Activated CD4-positive, alpha-beta memory T cell treated with anti-CD3 and anti-CD28 coated beads for 36 hours (primary cell): ENCODE measurements at places on chromosomes 11 and 22. TPM values are rescaled to one million over a fixed set of nuclear protein-coding genes. Genes with fewer than 3 reads are reported as not detected.

MS4A15 gene
- total RNA-seq = not detected

DRD2 gene
- total RNA-seq = not detected

PTPN5 gene
- total RNA-seq = not detected

DNA sequence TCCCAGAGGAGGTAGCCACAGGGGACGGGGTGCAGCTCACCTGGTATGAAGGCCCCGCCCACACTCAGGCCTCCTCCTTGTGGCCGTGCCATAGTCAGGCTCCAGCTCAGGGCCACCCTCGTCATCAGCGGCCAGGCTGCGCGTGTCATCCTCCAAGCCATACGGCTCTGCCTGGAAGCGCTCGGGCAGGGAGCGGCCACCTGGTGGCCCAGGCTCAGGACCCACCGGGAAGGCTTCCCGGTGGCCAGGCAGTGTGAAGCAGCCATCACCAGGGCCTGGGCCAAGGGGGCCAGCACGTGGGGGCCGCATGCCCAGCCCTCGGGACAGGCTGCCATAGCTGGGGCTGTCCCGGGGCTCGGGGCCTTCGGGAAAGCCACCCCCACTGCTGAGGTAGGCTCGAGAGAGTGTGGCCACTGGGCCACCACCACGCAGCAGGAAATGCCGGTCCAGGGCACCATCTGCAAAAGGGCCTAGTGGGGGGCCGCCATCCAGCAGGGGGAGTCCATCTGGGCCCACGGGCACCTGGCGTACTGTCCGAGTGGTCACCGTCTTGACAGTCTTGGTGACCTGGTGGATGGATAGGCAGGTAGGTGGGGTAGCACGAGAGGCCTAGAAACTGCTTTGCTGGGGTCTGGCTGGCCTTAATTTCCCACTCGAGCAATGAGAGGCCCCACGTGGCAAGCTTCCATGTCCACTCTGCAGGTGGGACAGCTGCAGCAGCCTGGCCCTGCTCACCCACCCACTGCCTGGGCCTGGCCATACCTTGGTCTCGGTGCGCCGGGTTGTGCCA lies 35.3 kb downstream of the ARVCF start:
- DNase-seq = no peak

TCF20 gene
- total RNA-seq = 71.6 TPM

DNA sequence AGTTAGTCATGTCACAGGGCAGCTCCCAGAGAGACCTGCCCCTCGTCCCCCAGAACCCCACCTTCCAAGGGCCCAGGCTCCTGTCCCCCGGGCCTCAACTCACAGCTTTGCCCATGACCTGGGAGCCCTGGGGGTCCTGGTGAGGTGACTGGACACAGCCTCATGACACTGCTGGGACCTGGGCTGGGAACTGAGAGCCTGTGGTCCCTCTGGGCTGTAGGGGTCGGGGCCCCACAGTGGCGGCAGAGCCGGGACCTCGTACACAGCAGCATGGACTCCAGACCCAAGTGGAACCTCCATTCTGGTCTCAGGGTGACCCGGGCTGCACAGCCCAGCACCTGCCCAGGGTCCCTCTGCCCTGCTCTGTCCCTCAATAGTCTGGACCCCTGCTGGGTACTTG lies 6.9 kb downstream of the APOBEC3A start:
- no peak for DNase-seq

TMEM121B gene
- 0.10 TPM for total RNA-seq

MEI1 gene
- total RNA-seq = 51.3 TPM

GRCh38 chr22:44276706-44277356 lies 35.9 kb downstream of the SHISAL1 start:
- no peak for DNase-seq

XNDC1N gene
- 12.4 TPM for total RNA-seq

- no peak for DNase-seq
Measured at GRCh38 chr22:31912407-31912743, 32.0 kb upstream of the YWHAH start.

EPS8L2 gene
- 12.4 TPM for total RNA-seq

- DNase-seq = no peak
Measured at GRCh38 chr11:27672836-27673464, 27.3 kb downstream of the BDNF start.

TYR gene
- not detected for total RNA-seq

DNA sequence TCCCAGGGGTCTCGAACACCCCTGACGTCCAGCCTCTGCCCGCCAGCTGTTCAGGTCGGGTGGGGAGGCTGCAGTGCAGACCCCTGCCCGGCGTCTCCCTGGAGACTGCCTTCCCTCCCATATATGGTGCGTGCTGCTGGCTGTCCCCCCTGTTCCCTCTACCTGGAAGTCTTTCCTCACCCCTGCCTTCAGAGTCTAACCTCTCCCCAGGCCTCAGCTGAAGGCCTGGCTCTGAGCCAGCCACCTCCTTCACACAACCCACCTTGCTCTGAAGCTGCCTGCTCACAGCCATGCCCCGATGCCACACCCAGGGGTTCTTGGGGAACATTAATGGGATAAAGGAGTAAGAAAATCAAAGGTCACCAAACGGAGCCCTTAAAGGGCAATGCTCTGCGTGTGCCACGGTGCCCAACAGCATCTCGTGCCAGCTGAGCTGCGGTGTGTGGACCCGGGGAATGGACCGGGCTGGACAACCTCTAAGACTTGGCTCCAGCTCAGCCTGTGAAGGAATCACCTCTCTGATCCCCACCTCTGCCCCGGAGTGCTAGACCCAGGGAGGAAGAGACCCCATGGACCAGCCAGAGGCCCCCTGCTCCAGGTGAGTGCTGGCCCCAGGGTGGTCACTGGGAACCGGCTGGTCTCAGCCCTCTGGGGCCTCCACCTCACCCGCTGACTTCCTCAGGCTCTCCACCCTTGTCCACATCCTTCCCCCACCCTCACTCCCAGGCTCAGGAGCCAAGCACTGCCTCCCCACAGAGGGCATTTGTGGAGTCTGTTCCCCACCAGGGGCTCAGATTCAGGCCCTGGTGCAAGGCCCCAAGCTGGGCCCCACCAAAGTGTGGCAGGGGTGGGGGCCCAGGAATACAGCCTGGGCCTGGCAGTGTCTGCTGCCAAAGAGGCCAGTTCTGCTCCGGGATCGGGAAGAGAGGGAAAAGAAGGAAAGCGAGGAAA lies at the start of gene NLRP6:
NLRP6 (plus strand) TSS at position 407 of the 951 bp plus-strand sequence; CDS start at position 570, 163 bp downstream.
- no peak for DNase-seq

DNA sequence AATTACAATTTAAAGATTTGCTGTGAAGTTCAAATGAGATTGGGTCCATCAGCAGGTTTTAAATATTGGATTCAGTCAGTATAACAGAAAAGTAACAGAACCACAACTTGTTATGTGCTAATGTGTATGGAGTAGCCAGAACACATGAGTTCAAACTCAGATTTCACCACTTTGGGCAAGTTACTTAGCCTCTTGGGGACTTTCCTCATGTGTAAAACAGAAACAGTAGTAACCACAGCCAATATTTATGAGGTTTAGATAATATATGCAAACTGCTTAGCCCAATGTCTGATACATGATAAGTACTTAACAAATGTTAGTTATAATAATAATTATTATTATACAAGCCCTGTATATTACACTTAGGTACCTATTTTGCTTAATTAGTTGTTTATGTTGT lies 21.8 kb upstream of the SLC5A12 start:
- DNase-seq = no peak

DNA sequence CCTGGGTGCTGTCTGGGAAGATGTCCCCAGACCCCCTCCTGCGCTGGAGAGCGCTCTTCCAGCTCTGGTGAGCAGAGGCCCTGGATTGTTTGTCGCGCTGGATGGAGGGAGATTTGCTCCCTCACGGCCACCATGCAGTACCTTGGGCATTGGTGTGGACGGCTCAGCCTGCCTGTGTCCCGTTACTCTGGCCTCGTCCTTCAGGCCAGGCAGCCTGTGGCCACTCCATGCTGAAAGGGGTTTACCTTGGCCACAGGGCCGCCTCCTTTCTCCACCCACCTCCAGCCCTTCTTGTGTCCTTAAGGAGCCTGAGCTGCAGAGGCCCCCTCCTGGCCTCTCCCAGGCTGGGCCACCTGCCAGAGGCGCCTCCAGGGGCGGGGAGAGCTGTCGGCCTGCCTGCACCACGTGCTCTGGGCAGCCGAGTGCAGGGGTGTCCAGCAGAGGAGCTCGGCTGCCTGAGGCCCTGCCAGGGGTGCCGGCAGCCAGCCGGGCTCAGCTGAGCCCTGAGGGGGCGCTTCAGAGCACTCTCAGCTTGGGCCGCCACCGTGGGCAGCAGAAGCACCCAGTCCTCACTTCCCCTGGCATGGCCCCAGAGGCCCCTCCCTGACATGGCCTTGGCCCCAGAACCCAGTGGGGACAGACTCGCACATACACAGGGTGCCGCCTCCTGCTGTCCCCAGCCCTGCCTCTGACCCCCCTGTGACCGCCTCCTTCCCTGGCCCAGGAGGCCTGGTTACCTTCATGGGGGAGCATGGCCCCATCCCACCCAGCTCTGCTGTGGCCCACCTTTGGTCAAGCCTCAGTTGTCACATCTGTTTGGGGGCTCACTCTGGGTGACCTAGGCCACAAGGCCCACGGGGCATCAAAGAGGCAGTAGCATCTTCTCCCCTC lies 3.4 kb downstream of the CCND1 start:
- no peak for DNase-seq

DNA sequence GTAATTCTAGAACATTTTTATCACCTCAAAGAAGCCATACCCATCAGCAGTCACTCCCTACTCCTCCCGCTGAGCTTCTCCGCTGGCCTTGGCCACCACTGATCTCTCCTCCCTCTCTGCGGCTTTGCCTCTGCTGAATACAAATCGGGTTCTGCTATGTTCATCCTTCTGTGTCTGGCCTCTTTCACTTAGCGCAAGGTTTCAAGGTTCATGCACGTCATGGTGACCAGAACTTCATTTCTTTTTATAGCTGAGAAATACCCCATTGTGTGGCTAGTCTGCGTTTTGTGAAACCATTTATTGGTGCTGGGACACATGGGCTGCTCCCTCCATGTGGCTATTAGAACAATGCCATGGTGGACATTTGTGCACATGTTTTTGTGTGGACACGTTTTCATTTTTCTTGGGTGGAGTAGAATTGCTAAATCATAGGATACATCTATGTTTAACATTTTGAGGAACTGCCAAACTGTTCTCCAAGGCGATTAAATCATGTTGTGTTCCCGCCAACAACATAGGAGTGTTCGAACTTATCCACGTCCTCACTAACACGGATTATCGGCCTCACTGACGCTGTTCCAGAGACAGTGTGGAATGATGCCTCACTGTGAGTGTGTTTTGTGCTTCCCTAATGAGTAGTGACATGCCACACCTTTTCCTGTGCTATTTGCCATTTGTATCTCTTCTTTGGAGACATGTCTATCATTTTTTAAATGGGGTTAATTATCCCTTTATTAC lies 24.2 kb upstream of the KRTAP5-6 start:
- no peak for DNase-seq

DNA sequence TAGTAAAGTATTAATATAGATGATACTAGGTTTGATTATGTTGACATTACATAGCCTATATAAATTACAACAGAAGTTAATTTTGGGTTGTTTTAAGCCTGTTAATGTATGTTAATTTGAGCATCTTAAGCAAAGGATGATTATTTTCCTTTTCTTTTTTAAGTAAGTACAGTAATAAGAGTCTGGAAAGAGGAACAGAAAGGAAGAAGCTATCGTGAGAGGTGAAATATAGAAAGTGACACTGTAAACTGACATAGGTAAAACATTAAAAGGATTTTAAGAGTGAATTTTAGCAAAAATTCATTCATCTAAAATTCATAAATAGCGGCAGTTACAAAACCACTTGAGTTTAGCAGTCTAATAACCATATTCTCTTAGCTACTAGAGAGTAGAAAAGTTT lies 45.5 kb downstream of the FAR1 start:
- DNase-seq = no peak

- DNase-seq = peak; percentile 69
Measured at GRCh38 chr22:46748908-46749675, 11.0 kb upstream of the CERK start.

MYEOV gene
- not detected for total RNA-seq

GRCh38 chr11:20355221-20356219 lies 8.0 kb upstream of the HTATIP2 start:
- DNase-seq = peak; percentile 58

GRCh38 chr11:106288057-106288456 lies 210.6 kb downstream of the AASDHPPT start:
- no peak for DNase-seq

DNA sequence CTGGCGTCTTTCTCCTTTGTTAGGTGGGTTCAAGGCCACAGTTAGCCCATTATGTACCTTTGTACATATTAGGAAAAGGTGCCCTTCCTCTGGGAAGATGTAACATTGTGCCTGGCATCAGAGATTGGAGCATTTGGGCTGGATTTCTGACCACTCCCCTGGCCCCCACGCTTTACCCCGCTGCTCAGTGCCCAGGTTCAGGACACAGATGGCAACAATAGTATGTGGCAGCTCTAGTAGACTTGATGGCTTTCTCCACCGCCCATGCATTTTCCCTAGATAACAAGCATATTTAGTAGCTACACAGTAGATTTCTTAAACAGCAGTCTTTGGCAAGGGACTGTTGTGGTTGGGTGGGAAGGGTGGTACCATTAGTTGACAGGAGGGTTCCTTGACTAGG lies 53.1 kb downstream of the YAP1 start:
- DNase-seq = no peak

KDELR3 gene
- total RNA-seq = 0.94 TPM

GRCh38 chr11:71251761-71252268 lies 562 bp downstream of the SHANK2 start:
- no peak for DNase-seq

GRCh38 chr11:26827567-26828081 lies 105.8 kb upstream of the SLC5A12 start:
- DNase-seq = no peak

MS4A1 gene
- not detected for total RNA-seq

DNA sequence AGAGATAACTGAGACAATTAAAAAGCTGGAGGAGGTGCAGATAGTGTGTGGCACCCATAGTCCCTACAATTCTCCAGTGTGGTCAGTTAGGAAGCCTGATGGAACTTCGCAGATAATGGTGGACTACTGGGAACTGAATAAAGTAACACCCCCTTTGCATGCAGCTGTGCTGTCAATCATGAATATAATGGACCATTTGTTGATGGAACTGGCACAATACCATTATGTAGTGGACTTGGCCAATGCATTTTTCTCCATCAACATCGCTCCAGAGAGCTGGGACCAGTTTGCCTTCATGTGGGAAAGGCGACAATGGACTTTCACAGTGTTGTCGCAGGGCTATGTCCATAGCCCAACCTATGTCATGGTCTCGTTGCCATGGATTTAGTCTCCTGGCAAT lies 324.2 kb downstream of the TMEM135 start:
- DNase-seq = no peak

- DNase-seq = no peak
Measured at GRCh38 chr11:29712616-29713015, 304.2 kb downstream of the KCNA4 start.

GRCh38 chr22:42185915-42186439 lies 55.4 kb upstream of the CYP2D6 start:
- DNase-seq = no peak

DNA sequence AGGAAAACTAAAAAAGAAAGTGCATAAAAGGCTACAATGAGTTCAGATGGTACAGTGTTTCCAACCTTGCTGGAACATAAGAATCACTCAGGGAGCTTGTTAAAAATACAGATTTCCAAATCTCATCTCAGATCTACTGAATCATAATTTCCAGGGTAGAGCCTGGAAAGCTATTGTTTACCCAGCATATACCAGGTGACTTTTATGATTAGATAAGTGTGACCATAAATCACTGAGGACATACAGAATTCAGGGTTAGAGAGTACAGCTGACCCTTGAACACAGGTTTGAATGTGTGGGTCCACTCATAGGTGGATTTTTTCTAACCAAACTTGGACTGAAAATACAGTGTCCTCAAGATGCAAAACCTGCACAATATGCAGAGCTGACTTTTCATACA lies 11.9 kb downstream of the SAAL1 start:
- no peak for DNase-seq
